ENCODE measurements at places on chromosomes 2 and 18.

GRCh38 chr18:78213361-78213994, 766.1 kb upstream of the SALL3 start:
- H3K27me3 ChIP-seq: no peaks in the 10 kb centered on the region
- H3K4me1 ChIP-seq: no peaks in the 10 kb centered on the region
- no peak for DNase-seq
- H3K36me3 ChIP-seq: no peaks in the 10 kb centered on the region
- H3K27ac ChIP-seq: no peak overlapping the region

GRCh38 chr2:74515271-74515980, 1.2 kb downstream of the TLX2 start:
- H3K4me3 ChIP-seq: peak overlapping the region; percentile 41
- no peak overlapping the region for H3K27ac ChIP-seq
- H3K4me1 ChIP-seq: no peaks in the 10 kb centered on the region
- H3K27me3 ChIP-seq: peaks cover 20% of the 10 kb centered on the region

DNA sequence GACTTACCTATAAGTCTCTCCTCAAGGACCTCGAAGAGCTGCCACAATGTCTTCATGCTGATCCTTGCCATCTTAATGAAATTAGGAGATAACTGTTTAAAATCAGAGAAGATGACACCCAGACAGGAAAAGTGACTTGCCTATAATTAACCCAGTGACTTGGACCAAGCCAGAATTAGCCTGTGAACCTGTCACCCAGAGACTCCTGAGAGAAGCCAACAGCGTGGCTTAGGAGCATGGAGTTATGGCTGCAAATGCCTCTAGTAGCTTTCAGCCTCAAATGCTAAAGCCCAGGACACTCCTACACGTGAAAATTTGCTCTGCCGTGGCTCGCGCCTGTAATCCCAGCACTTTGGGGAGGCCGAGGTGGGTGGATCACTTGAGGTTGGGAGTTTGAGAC, 104.2 kb downstream of the GBX2 start:
- no peak overlapping the region for H3K4me3 ChIP-seq
- H3K4me1 ChIP-seq: no peaks in the 10 kb centered on the region

GRCh38 chr2:15733867-15734673, 142.4 kb downstream of the DDX1 start:
- H3K4me1 ChIP-seq: no peaks in the 10 kb centered on the region
- H3K4me3 ChIP-seq: no peak overlapping the region
- no peak overlapping the region for H3K27ac ChIP-seq
- no peaks in the 10 kb centered on the region for H3K27me3 ChIP-seq
- no peak for DNase-seq
- H3K36me3 ChIP-seq: no peaks in the 10 kb centered on the region

DNA sequence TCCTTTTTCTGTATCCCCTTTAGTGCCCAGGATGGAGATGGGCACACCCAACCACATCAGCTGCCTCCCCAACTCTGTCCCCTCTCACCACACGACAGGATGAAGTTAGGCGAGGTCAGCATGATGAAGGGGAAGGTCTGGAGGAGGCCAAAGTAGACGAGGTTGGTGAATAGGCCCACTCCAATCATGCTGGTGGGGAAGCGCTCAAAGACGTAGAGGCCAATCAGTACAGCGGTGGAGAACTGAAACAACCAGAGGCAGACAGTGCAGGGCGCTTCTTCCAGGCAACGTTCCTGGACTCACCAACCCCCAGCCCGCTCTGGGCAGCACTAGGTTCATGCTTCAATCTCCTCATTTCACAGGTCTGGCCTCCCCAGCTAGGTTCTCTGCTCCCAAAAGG, 2.9 kb downstream of the TEX261 start:
- no peak overlapping the region for H3K27ac ChIP-seq
- H3K4me1 ChIP-seq: peaks cover 43% of the 10 kb centered on the region
- H3K36me3 ChIP-seq: peaks cover 55% of the 10 kb centered on the region
- no peak overlapping the region for H3K4me3 ChIP-seq

DNA sequence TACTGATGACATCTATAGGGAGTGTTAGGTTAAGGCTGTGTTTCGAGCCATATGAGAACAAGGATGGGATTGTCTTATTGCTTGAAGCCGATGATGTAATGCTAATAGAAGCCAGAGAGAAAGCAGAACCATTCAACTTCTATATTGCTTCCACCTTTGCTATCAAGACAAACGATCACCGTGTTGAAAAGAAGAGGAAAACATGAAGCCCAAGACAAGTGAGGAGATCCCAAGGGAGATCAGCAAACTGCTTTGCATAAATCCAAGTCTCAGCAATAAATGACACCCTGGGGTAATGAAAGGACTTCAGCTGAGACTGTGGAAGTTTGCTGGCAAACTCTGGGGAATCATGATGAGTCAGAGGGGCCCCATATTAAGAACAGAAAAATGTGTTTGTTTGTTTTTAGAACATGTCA, 206.2 kb downstream of the NCKAP5 start:
- no peaks in the 10 kb centered on the region for H3K36me3 ChIP-seq
- H3K4me1 ChIP-seq: no peaks in the 10 kb centered on the region
- H3K27me3 ChIP-seq: no peaks in the 10 kb centered on the region
- no peak overlapping the region for H3K4me3 ChIP-seq
- no peak overlapping the region for H3K27ac ChIP-seq

- H3K4me1 ChIP-seq: peaks cover 28% of the 10 kb centered on the region
- H3K4me3 ChIP-seq: no peak overlapping the region
- no peaks in the 10 kb centered on the region for H3K27me3 ChIP-seq
- H3K36me3 ChIP-seq: no peaks in the 10 kb centered on the region
These were observed 496.8 kb upstream of the ZEB2 start for GRCh38 chr2:145016711-145017110.

DNA sequence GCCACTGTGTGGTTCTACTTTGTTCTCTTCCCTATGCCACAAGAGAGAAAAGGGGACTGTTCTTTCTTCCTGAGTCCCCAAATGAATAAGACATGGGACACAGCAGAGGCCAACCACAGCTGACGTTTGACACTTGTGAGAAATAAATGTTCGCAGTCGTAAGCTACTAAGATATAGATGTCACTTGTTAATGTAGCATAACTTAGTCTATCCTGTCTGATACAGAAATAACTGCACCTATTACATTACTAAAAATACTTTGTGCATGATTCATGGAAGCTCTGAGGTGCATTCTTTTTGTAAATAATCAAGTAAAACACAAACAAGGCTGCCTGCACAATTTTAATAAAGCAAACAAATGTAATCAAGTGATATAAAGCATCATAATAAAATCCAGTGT, 148.8 kb downstream of the NBAS start:
- H3K4me1 ChIP-seq: no peaks in the 10 kb centered on the region
- no peaks in the 10 kb centered on the region for H3K27me3 ChIP-seq
- no peak overlapping the region for H3K4me3 ChIP-seq
- H3K36me3 ChIP-seq: peaks cover 45% of the 10 kb centered on the region

GRCh38 chr18:6576718-6577375, 152.7 kb upstream of the ARHGAP28 start:
- H3K27me3 ChIP-seq: no peaks in the 10 kb centered on the region
- no peak overlapping the region for H3K27ac ChIP-seq
- H3K36me3 ChIP-seq: no peaks in the 10 kb centered on the region
- DNase-seq: no peak

DNA sequence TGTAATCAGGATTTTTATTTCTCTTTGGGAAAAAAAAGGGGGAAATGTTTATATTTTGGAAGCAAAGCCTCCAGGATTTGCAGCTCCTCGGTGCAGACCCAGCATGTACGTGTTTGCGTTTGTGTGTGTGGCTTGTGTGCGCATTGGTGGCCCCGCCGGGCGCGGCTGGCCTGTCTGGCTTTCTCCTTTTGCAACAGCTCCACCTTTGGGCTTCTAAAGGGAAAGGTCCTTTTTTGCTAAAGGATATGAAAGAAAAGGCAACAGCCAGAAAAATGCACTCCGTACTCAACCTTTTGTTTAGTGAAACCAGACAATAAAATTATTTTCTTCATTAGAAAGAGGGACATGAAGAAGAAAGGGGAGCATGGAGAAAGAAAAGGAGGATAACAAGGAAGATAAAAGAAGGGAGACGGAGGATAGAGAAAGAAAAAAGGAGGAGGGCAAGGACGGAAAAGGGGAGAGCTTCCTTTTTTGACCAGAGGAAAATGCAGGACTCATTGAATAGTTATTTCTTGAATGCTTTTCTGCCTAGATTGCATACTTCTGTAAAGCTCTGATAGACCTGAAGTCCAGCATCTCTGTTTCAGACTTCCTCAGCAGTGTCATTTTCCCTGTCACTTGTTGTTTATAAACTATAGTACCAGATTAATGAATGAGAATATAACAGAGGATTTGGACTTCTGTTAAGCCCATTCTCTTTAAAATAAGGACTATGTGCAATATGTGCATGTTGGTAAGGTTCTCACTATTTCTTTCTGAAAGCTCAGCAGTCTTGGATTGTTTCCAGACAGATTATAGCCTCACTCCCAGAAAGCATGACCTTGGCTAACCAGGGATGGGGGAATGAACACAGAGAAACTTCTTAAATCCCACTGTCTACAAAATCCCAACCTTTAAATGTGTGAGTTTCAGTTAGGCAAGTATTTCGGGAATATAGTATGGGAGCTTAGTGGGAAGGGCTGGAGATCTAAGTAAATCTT, 563.1 kb upstream of the PIK3C3 start:
- no peaks in the 10 kb centered on the region for H3K36me3 ChIP-seq
- no peaks in the 10 kb centered on the region for H3K4me1 ChIP-seq
- peak overlapping the region; percentile 28 for H3K4me3 ChIP-seq
- H3K27me3 ChIP-seq: no peaks in the 10 kb centered on the region
- no peak overlapping the region for H3K27ac ChIP-seq

DNA sequence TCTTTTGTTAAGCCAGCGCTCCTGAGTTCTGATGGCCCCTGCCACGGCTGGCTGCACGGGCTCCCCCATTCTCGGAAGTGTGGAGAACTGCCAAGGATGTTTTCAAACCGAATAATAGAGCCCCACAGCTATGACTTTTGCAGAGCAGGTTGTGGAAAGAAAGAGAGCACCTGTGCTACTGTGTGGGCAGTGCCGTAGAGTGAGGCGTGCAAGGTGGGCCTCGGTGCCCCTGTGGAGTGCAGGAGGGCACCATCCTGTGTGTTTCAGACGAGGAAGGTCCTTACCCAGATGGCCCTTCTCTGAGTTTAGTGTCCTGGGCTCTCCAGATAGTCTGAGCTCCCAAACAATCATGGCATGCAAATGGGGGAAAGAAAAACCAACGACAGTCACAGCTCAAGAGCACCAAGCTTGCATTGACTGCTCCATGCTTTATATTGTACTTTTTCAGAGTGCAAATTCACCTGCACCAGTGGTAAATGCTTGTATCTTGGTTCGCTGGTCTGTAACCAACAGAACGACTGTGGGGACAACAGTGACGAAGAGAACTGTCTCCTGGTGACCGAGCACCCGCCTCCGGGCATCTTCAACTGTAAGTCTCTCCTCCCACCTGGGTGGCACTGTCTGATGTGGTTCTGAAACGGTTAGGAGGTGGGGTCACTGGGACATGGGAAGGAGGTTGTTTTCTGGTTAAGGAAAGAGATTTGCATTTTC, 219.4 kb downstream of the LDLRAD4 start:
- H3K4me1 ChIP-seq: no peaks in the 10 kb centered on the region
- no peak for DNase-seq
- H3K4me3 ChIP-seq: no peak overlapping the region
- no peaks in the 10 kb centered on the region for H3K36me3 ChIP-seq

- no peak overlapping the region for H3K27ac ChIP-seq
- no peak for DNase-seq
- no peak overlapping the region for H3K4me3 ChIP-seq
- peaks cover 3% of the 10 kb centered on the region for H3K27me3 ChIP-seq
- no peaks in the 10 kb centered on the region for H3K36me3 ChIP-seq
These were observed 193.4 kb upstream of the MYT1L start for GRCh38 chr2:2524348-2524941.

GRCh38 chr2:238422285-238422684, 4.4 kb upstream of the ASB1 start:
- H3K27me3 ChIP-seq: no peaks in the 10 kb centered on the region
- no peaks in the 10 kb centered on the region for H3K36me3 ChIP-seq
- peaks cover 25% of the 10 kb centered on the region for H3K4me1 ChIP-seq
- H3K27ac ChIP-seq: no peak overlapping the region

DNA sequence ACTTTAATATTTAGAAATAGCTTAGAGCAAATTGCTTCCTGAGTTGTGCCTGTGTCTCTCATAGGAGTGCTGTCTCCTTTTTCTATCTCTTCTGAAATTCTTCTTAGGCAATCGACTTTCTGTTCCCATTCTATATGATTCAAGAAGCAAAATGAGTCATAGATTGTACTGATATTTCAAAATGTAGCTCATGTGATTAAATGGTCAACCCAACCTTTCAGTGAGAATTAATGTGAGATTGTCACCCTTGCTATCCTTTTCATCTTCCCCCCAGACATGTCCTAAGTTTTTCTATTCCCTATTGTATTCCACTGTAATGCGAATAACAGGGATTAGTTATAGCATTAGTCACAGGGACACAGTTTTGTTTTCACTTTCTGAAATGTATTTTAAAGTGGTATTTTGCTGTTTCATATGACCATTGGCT, 413.6 kb downstream of the THSD7B start:
- DNase-seq: no peak
- no peaks in the 10 kb centered on the region for H3K4me1 ChIP-seq

DNA sequence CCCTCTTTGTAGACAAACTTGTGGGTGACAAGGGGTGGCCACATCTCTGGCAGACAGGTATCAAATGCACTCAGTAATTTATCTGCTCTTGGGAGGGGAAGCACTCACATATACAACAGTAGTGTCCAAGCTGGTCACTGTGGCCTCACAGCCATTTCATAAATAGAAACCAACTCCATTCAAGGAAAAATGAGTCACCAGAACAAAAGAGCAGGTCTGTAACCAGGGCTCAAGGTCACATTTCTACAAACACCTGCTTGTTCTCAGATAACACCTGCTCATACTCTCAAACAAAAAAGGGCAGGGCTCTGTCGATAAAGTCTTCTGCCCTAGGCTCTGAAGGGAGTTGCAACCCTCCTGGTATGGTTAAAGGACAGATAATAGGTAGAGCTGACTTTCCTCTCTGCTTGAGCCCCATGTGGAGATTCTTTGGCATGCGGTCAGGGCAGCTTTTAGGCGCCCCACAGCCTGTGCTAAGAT, 459.0 kb downstream of the BCL11A start:
- no peak for DNase-seq
- H3K4me1 ChIP-seq: no peaks in the 10 kb centered on the region
- H3K27ac ChIP-seq: no peak overlapping the region
- no peaks in the 10 kb centered on the region for H3K36me3 ChIP-seq
- H3K27me3 ChIP-seq: no peaks in the 10 kb centered on the region

DNA sequence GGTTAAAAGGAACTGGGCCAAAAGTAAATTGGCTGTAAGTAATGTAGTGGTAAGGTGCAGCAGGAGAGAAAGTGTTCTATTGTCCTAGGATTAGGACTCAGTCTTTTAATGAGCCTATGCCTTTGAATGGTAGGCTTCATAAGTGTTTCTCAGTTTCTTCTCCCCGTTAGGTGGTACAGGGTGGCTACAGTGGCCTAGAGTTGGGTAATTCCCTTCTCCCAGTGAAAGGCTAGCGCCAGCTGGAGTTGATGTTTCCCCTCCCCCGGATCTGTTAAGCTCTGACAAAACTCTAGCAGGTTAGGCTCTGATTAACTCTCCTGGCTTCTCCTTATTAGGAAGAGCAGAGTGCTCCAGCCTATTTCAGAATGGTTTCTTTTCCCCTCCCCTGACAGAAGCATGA, 127.7 kb downstream of the DNAH6 start:
- H3K27me3 ChIP-seq: no peaks in the 10 kb centered on the region
- H3K36me3 ChIP-seq: no peaks in the 10 kb centered on the region
- DNase-seq: no peak
- H3K27ac ChIP-seq: no peak overlapping the region

Measured in tibial artery (tissue), 4 donors.